NCI-H446 (cell line): ENCODE measurements at places on chromosomes 11 and 22.

- DNase-seq: no peak
Measured at GRCh38 chr11:9716275-9717039, 52.6 kb downstream of the SWAP70 start.

GRCh38 chr11:48052183-48053044, 72.1 kb downstream of the PTPRJ start:
- DNase-seq: no peak

- no peak for DNase-seq
Measured at GRCh38 chr11:32113920-32114203, 23.0 kb downstream of the RCN1 start.

DNA sequence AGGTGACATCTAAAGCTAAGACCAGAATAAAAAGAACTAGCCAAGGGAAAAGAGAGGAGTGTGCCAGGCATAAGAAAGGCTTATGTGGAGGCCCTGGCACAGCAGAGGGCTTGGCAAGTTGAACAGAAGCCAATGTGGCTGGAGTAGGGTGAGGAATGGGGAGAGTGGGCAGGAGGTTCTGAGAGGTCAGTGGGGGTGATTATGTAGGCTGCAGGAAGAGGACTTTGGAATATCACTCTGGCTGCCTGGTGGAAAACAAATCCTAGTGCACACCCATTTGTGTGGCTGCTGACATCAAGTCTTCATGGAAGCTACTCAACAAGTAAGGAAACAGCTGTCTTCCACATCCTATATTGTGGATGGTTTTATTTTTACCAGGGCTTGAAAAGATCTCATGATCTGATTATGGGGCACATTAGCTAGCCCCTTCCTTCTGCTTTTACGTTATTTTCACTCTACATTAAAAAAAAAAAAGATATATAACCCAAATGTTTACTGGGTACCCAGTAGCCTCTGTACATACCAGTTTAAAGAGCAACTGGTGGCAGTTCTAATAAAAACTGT, 3.4 kb downstream of the MRPL16 start:
- DNase-seq: no peak

DNA sequence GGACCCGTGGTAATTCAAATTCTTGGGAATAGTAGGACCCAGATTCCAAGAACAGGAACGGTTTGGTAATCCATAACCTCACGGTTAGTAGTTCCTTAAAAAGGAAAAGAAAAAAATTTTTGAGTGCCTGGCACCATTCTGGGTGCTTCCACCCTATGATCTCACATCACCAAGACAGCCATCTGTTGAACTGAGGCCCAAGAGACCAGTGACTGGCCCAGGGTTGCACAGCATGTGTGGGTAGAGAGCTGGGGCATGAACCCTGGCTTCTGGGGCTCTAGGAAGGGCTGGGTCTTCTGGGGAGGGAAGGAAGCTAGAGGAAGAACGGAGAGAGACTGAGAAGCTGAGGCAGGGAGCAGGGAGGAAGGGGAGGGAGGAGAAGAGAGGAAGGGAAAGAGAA, 4.7 kb upstream of the SPI1 start:
- DNase-seq: no peak

- DNase-seq: no peak
Measured at GRCh38 chr11:23961503-23962338, 535.1 kb upstream of the LUZP2 start.

GRCh38 chr11:86151174-86152005, 82.5 kb upstream of the PICALM start:
- no peak for DNase-seq

DNA sequence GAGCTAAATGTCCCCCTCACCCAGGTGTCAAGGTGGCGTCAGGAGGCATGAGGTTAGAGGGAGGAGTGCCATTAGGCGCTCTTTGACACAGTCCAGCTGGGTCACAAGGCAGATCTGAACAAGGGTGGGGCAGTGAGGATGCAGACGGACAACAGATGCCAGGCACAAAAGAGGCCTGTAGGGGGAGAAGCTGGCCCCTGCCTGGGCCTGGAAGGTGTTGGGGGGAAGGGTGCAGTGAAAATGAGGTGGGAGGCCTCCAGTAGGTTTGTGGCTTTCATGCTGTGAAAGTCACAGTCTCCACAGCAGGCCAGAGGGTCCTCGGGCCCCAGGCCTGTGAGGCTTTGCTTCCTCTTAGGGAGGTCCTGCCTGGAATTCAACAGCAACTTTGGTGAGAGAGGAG, 85.0 kb upstream of the PLET1 start:
- DNase-seq: no peak

- DNase-seq: no peak
Measured at GRCh38 chr11:27095059-27095458, 54.4 kb downstream of the BBOX1 start.

- DNase-seq: no peak
Measured at GRCh38 chr11:47852053-47852452, 3.9 kb upstream of the NUP160 start.

GRCh38 chr11:64028398-64029115, 7.2 kb upstream of the FLRT1 start:
- DNase-seq: no peak

DNA sequence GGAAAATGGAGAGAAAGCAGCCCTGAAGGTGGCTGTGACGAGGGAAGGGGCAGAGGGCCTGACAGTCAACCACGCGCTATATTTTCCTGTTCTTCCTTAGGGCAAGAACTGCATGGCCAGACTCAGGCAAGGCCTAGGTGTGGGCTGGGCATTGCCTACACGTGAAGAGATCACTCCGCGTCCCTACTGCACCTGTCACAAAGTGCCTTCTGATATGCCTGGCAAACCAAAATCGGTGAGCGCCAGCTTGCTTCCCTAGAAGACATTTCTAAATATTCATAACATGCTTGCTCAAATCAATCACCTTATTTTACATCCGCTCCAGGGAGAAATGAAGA, 6.3 kb downstream of the TMEM121B start:
- no peak for DNase-seq

DNA sequence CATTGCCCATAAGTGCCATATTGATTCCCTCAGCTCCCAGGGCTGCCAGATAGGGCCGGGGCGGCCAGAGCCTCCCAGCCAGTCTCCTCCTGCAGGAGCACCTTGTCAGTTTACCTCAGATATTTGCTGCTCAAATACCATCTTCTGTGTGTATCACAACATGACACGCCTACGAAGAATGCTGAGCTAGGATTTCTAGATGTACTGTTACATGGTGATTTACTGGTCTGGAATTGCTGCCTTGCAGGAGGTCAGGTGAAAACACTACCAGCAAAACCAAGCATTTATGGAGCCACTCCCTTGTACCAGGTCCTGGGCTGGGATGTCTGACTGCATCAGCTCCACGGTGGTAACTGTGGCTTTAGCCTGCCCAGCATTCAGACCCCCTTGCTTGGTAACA, 11.8 kb downstream of the MICAL3 start:
- no peak for DNase-seq

DNA sequence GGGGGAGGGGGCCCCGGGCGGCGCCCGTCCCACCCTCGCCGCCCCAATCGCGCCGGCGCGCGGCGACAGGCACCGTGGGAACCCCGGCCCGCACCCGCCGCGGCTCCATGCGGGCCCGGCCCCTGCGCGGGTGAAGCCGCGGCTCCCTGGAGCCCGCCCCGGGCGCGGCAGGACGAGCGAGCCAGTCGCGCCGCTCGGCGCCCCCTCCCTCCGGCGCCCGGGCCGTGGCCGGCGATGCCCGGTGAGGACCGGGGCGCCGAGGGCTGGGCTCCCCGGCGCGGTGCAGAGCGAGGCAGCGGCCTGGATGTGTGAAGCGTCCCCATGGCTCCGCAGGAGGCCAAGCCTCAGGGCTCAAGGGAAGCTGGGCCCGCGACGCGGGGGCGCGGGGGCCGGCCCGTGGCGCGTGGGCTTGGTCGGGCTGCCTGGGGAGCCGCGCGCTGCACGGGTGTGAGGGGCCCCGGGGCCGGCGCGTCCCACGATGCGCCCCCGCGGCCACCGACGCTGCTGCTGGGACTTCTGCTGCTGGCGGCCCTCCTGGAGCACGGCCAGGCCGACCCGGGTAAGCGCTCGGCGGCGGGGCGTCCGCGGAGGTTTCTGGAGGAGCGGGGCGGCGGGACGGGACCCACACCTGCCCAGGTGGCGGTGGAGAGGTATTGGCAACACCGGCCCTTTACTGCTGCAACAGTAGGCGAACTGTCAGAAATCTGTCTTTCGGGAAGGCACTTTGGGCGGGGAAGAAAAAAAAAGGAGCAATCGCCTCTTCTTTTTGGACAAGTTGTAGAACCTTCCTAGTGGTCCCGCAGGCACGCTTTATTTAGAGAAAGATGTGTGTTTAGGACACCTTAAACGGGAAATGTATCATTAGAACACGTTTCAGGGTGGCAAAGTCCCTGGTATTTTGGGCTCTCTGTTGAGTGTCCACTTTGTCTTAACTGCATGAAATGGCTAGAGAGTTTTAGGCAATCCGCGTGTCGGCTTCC, 119.4 kb downstream of the HIPK3 start:
- no peak for DNase-seq

GRCh38 chr22:29071261-29072045, 1.4 kb upstream of the KREMEN1 start:
- DNase-seq: no peak

DNA sequence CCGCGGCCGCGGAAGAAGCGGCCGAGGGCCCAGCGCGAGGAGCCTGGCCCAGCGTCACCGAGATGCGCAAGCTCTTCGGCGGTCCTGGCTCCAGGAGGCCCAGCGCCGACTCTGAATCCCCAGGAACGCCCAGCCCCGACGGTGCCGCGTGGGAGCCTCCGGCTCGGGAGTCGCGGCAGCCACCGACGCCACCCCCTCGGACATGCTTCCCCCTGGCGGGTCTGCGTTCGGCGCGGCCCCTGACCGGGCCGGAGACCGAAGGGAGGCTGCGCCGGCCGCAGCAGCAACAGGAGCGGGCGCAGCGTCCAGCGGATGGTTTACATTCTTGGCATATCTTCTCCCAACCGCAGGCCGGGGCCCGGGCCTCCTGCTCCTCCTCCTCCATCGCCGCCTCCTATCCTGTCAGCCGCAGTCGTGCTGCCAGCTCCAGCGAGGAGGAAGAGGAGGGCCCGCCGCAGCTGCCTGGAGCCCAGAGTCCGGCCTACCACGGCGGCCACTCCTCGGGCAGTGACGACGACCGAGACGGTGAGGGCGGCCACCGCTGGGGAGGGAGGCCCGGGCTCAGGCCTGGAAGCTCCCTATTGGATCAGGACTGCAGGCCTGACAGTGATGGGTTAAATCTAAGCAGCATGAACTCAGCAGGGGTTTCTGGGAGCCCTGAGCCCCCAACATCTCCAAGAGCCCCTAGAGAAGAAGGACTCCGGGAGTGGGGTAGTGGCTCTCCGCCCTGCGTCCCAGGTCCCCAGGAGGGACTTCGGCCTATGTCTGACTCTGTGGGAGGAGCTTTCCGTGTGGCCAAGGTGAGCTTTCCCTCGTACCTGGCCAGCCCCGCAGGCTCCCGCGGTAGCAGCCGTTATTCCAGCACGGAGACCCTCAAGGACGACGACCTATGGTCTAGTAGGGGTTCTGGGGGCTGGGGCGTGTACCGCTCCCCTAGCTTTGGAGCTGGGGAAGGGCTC, 1.2 kb downstream of the ARHGEF17 start:
- DNase-seq: no peak

GRCh38 chr11:119573858-119574257, 150.9 kb upstream of the THY1 start:
- DNase-seq: no peak

DNA sequence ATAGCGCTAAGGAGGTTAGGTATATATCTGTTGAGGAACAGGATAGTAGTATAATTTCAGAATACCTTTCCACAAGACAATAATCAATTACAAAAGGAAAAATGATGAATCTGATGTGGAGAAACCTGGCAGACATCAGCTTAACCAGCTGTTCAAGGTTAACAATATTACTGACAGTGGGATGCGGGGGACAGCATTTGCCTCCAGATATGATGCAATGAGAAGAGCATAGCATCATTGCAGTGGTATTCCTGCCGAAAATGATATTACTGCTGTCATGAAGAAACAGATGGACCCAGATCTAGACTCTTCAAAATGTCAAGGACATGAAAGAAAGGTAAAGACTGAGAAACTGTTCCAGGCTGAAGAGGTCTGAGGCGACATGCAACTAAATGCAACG, 49.7 kb downstream of the RBFOX2 start:
- no peak for DNase-seq

DNA sequence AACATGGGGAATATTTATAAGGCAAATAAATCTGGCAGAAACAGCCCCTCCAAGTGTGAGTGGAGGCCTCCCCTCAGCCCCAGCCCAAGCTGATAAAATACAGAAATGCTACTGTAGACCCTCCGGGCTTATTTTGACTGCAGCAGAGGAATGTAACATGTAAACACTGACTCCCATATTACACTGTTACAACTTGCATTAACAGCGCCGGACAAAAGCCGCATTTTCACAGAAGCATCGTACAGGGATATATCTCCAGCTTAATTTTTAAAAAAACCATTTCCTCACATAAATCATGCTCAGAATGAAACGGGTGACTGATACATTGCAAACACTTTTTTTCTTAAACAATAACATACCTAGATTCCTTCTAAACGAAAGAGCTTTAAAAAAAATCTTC, 36.6 kb upstream of the COMT start:
- no peak for DNase-seq

DNA sequence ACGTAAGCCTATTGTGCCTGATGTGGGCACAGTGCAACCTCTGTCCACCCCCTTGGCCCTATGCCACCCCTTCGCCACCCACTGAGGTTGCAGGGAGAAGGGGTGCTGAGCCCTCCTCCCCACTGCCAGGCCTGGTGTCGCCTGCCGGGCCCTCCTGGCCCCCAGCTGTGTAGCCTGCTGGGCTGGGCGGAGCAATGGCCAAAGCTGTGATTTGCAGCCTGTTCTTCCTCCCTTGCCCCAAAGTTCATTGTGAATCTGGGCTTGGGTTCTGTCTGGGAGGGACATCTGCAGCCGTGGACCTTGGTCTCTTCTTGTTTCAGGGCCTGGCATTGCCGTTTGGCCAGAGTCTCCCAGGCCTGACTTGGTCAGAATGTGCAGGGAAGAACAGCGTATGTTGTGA, 121.9 kb downstream of the PKNOX2 start:
- no peak for DNase-seq

DNA sequence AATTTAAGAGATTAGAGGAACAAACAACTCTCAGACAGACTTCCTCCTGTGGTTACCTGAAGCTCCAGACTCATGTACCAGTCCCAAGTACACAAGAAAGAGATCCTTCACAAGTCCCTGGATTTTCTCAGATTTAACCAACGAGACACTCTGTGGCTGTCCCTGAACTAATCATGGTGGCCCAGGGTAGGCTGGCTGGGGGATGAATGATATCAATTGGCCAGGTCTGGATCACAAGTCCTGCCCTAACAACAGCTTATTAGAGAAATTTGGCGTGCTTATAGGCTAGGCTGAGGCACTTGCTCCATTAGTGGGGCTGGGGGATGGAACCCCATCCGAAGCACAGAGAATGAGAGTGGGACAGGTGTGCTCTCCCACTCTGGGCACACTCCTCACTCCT, 22.1 kb downstream of the HEPHL1 start:
- DNase-seq: no peak
